ENCODE measurements at places on chromosomes 11 and 22.
A peak's percentile ranks its signal among the peaks of the same experiment; 100 is the strongest.

- no peak for DNase-seq
Observed at GRCh38 chr11:19474211-19474610, 233.5 kb upstream of the E2F8 start.

GRCh38 chr11:65541093-65541982, 16.5 kb downstream of the SCYL1 start:
- DNase-seq: no peak

- DNase-seq: no peak
Observed at GRCh38 chr11:94678236-94678635, 89.9 kb upstream of the AMOTL1 start.

GRCh38 chr11:131910523-131911387, 540.3 kb downstream of the NTM start:
- DNase-seq: no peak

DNA sequence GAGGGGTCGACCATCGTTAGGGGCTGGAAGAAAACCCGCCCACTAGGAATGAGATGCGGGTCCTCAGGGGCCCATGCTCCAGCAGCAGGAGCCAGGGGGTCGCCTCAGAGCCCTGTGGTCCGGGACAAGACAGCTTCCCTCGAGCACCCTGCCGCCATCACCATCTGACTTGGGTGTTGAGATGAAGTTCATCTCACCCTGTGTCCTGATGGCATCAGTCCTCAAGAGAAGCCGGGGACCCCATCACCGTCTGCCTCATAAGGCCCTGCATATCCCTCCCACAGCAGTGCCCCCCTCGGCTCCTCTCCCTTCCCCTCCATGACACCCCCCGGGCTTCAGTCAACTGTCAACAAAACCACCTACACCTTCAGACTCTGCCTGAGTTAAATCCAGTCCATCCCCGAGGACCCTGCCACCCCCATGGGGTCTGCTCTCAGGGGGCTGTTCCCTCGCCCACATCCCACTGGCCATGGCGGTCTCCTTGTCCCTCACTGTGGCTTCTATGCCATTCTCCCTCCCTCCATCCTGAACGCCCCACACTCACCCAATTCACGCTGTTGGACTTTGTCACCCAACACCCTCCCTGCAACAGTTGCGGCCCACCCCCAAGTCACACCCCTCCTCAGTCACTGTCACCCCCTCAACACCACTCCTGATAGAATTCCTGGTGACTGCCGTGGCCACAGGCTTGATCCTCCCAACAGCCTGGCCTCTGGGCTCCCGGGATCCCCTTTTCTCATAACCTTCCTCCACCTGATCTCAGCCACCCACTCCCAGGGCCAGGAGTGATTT, 87.7 kb upstream of the RTL6 start:
- DNase-seq: no peak

- DNase-seq: no peak
Observed at GRCh38 chr11:74256378-74257133, 54.9 kb downstream of the P4HA3 start.

DNA sequence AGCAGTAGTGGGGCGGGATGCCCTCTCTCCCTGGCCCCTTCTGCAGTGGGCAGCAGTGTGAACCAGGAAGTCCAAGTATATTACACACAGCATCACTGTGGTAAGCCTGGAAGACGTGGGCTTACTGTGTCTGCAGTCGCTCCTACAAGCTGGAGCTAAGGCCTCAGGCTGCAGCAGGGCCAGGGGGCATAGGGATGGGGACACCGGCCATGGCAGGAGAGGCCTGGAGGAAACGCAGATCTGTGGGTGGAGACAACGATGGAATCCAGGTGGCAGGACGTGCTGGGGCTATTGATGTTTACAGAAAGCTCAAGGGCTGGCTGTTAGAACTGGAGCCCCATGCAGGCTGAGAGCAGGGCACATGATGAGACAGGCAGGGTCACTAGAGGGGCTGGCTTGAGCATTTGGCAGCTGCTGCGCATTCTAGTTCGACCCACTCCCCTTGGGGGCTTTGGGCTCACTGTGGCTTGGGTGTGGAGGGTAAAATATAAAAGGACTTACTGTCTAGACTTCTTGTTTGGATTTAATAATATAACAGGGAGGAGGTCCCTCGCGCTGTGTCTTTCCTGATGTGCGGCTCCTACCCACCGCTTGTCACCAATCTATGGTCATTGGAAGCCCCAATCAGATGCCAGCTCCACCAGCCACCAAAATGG, 539.5 kb downstream of the TBC1D22A start:
- DNase-seq: no peak

GRCh38 chr11:47186700-47187695, 764 bp upstream of the PACSIN3 start:
- DNase-seq: no peak

DNA sequence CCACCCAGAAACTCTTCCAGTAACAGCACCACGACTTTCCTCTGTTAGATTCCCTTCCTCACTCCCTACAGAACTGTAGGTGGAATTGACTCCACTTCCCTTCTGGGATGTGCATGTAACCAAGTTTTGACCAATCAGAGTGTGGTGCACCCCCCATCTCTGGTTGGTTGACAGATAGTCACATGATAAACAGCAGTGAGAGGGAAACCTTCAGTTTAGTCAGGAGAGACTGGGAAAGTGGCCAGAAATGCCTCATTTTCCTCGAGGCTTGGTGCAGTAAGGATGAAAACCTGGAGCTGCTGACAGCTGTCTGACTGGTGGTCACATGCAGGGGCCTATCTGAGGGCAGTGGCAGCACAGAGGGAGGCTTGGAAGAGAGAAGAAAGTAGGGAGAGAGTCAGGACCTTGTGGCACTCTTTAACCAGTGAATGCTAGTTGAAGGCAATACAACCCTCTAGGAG, 67.3 kb upstream of the GRK3 start:
- no peak for DNase-seq

GRCh38 chr11:36809303-36809702, 211.3 kb upstream of the RAG2 start:
- no peak for DNase-seq

GRCh38 chr11:86905252-86905651, 49.9 kb downstream of the FZD4 start:
- DNase-seq: no peak

DNA sequence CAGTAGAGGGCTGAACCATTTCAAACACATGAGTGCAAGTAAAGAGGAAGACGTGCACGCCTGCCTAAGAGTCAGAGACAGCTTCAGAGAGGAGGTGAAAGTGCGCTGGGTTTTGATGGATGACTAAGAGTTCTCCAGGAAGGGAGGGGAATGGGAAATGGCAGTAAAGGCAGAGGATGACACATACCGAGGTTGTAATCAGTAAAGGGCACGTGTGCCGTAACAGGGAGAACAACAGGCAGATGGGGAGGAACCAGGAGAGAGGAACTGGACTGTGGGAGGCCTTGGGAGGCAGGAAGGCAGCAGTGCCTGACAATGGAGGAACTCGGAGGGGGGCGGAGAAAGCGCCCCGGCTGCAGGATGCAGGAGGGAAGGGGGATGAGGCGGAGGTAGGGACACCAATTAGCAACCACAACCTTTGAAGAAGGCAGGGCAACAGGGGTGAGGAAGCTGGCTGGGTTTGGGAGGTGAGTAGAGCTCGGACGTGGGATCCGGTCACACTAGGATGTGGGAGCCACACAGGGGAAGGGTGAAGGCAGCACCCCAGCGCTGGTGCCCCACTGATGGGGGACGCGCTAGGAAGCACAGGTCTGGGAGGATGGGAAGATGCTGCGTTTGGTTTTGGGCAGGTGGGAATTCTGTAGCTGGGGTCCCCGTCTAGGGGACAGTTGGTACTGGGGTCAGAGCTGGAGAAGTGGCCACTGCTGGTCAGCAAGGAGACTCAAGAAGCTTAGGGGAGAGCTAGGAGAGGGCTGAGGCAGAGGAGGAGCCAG, 67.4 kb downstream of the SCUBE1 start:
- DNase-seq: no peak

GRCh38 chr11:47434011-47434786, 8.0 kb upstream of the PSMC3 start:
- peak; percentile 91 for DNase-seq

GRCh38 chr11:95154514-95154913, 64.9 kb downstream of the ENDOD1 start:
- no peak for DNase-seq

DNA sequence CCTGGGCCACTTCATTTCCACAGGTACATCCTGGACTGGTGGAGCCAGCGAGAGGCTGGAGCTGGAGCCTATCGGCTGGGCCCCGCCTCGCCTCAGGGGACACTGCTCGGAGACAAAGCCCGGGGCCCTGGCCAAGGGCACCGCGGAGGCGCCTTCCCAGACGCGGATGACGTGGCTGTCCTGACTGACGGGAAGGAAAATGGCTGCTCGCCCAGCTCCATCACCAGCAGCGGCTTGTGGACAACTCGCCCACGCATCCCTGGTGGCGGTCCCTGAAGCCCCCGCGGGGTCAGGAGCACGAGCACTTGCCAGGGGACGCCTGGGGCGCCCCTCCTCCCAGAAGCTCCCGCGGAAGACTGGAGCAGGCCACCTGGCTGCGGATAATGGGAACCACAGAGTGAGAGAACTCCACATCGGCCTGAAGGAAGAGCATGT, 49.6 kb downstream of the CECR2 start:
- no peak for DNase-seq

DNA sequence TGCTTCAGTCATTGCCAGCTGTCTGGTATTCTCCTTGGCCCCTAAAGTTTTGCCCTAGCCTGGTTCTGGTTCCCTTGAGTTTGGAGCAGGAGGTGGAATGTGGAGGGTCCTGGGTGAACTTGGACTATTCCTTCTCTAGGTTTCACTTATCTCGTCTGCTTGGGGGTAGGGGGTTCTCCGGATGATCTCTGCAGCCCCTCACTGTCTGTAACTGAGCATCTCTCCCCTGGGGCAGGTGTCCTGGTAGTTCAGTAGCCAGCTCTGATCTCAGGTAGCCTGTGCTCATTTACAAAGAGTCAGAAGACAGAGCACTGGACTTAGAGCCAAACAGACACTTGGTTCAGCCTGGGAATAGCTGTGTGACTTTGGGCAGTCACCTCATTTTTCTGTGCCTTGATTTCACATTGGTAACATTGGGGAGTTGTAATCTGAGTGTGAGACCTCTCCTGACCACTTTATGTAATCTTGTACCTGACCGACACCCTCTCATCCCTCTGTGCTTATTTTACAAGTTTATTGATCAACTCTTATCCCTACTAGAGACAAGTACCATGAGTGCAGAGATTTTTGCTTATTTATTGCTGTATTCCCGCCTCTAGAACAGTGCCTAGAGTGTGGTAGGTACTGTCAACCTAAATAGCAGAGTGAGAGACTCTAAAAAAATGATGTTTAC, 804 bp downstream of the CCDC134 start:
- DNase-seq: no peak

DNA sequence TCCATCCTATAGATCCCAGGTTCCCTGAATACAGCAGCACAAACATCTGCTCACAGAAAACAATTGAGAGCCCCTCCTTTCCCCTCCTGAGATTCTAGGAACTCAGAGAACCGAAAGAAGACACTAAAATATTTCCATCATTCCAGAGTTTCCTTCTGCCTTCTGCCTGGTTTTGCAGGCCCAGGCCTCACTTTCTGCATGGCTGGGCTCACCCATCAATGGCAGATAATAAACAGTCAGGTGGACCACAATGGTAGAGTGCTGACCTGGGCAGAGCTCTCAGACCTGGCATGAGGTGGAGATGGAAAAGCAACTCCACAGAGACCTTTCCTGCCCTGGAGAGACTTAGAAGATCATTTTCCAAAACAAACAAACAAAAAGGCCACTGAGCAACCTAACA, 389.1 kb downstream of the NXPE2 start:
- DNase-seq: no peak

- DNase-seq: no peak
Observed at GRCh38 chr11:130592056-130592455, 143.6 kb downstream of the ADAMTS15 start.

DNA sequence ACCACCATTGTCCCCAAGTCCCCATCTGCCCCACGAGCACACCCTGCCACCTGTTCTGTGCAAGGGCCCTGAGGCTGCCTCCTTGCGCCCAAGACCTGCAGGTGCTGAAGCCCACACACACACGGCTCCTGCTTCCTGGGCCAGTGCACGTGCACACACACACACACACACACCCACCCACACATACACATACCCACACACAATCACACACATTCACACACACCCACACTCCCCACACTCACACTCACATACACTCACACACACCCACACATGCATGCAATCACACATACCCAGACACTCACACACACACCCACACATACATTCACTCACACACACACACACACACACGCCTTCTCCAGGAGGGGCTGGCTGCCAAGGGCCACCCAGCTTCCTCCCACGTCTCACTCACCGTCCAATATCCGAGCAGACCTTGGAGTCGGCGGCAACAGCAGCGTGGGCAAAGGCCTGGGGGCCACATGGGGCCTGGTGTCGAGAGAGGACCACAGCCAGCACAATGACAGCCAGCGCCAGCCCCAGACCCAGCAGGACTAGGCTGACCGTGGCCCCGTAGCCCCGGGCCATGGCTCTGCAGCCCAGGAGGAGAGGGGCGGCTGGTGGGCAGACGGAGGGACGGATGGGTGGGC, 616 bp downstream of the GGT5 start:
- no peak for DNase-seq

DNA sequence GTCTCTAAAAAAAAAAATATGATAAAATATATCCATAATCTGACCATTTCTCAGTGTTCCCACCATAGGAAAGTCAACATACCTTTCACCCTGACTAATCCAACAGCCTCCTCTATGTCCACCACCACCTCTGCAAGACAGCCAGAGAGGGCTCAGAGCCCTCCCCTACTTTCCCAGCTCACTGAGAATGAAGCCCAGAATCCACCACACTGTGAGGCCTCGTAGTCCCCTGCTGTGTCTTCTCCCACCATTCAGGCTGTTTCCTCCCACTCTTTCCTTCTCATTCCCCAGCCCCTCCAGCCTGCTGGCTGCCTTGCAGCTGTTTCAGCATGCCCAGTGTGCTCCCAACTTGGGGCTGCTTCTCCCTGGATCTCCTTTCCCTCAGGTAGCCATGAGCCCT, 27.0 kb downstream of the SGSM3 start:
- DNase-seq: no peak

DNA sequence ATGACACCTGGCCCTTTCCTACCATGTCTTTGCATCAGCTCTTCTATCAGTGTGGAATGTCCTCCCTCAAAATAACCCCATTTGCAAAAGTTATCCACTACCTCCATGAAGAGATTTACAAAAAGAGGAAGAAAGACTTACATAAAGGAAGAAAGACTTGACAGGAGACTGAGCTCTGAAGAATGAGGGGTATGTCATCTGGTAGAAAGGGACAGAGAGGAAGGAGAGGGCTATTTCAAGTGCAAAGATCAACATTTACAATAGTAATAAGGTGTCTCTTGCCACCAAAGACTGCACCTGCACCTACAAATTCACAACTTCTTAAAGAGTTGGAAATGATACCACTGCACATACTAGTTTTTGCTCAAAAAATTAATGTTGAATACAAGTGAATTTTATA, 18.2 kb downstream of the PAK1 start:
- no peak for DNase-seq
